Activated naive CD4-positive, alpha-beta T cell treated with Interleukin-2 at 50 U/mL for 16 hours (primary cell): ENCODE measurements at places on chromosomes 5 and 9.

- DNase-seq = no peak
Measured at GRCh38 chr5:78701795-78702410, 53.3 kb upstream of the LHFPL2 start.

GRCh38 chr5:39520232-39520572 is 95.4 kb upstream of the DAB2 start:
- DNase-seq = no peak

GRCh38 chr5:170486371-170486770 is 17.4 kb upstream of the KCNIP1 start:
- DNase-seq = no peak

GRCh38 chr9:125730168-125730567 is 17.0 kb upstream of the PBX3 start:
- no peak for DNase-seq

GRCh38 chr5:55159763-55160492 is at the start of gene GPX8:
Gene GPX8, plus strand, starts transcription at chr5:55160171. Its CDS starts 22 bp downstream, at chr5:55160193.
- DNase-seq = no peak

DNA sequence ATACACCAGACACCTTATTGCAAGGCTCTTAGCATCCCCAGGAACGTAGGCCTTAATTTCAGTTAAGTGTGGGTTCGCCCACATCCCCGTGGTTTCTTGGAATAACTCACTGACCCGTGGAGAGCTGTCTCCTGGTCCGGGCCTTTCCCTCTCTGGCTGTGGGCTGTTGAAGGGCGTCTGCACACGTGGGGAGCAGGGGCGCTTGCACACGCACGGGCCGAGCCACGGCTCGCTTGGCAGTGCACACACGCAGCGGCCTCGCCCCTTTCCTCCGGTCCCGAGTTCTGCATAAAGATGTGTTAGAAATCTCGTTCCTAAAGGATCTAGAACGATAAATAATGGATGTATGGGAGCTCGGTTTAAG is 141.9 kb downstream of the PBX3 start:
- DNase-seq = peak; percentile 3

DNA sequence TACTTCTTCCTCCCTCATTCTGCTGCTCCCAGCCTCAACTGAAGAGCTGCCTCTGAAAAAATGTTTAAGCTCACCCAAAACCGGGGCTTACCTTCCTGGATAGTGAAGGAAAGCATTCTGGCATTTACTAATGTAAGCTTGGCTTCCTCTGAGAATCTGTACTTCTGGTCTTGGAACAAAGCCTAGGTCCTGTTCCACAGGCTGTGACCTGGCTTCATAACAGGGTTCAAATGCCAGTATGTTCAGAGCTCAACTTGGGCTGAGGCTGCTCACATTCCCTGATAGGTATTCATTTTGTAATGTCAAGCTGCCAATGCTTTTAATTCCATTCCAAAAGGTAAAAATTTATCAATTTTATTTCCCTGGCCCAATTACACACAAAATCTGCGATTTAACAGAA is 411.7 kb upstream of the KCNN2 start:
- no peak for DNase-seq

DNA sequence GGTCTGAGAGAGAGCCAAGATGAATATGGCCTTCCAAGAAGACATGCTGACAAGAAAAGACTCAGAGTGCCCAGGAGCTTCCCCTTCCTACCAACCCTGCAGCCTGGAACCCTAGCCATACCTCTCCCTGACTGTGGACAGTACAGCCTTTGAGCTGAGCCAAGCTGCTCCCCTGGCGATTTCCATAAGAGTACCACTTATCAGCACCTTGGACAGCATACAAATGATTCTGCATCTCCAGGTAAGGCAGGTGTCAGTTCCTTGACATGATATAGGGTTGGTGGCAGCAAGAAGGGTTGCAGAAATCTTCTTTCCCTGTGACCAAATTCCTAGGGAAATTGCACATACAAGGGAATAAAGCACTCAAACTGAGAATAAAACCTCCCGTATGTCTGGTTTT is 58.3 kb downstream of the MFAP3 start:
- no peak for DNase-seq

- DNase-seq = no peak
Measured at GRCh38 chr5:126403876-126404275, 19.3 kb upstream of the GRAMD2B start.

GRCh38 chr5:175922192-175922885 is 45.8 kb downstream of the THOC3 start:
- DNase-seq = no peak

GRCh38 chr5:64299805-64300204 is 134.2 kb downstream of the RNF180 start:
- no peak for DNase-seq

DNA sequence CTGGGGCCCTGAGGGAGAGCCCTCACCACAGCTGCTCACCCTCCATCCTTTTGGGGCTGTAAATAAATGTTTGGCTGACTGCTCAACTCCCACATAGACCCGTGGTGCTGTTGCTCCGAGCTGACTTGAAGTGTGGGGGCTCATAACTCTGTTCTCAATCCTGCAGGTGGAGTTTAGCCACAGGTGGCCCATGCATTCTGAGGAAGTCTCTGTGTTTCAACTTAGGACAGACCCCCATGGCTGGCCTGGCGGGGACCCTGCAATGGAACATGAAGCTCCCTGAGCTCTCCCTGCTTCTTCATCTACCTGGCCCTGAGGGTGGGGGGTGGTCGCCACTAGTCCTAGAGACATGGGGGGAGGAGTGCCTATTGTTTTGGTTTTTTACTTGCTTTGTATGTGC is 19.7 kb downstream of the NDUFS6 start:
- DNase-seq = no peak

- no peak for DNase-seq
Measured at GRCh38 chr9:105608721-105609598, 51.0 kb downstream of the FKTN start.

GRCh38 chr9:31671011-31671410 is 713.4 kb upstream of the ACO1 start:
- no peak for DNase-seq

GRCh38 chr5:157030692-157031091 is 28.2 kb downstream of the HAVCR1 start:
- DNase-seq = no peak

DNA sequence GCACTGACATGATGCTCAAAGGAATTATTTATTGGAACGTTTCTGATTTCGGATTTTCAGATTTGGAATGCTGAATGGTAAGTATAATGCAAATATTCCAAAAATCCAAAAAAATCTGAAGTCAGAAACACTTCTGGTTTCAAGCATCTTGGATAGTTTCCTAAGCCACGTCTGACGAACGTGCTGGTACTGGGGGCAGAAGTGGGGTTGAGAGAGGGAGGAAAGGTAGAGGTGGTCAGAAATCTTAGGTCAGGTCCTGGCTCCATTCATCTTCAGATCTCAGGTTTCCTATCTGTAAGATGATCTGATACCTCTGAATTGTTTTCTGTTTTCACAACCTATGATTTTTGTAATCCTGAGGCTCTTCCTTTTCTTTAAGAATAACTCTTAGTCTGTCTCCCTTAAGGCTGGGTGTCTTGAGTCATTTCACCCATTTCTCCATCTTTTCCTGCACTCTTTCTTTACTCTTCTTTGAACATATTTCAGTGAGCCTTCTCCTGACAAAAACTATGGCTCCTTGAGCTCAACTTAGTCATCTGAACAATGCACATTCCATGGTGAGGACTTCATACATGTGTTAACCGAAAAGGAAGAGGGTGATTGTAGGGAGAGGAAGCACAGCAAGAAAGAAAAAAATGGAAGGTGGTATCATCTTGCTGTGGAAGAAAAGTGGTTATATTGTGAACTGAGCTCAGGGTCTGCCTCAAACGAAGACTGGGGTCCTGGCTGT is 3.3 kb downstream of the SGCD start:
- no peak for DNase-seq

- DNase-seq = no peak
Measured at GRCh38 chr5:114391321-114391720, 29.5 kb downstream of the KCNN2 start.

DNA sequence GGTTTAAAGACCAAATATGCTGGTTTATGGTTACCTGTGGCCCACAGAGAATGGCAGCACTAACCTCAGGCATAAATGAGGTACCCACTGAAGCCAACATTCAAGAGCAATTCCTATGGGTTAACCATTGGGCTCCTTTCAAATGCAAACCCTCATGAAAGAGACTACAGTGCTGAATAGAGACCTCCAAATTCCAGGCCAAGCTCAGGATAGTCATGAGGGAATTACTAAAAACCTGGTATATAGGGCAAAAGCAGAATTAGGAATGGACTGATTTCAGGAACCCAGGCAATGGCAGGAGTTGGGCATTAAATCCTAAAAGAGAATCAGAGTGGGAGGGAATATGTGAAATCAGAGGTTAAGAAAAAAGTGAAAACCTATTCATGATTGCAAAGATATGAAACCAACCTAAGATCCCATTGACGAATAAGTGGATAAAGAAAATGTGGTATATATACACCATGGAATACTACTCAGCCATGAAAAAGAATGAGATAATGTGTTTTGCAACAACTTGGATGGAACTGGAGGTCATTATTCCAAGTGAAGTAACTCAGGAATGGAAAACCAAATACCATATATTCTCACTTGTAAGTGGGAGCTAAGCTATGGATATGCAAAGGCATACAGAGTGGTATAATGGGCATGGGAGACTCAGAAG is 51.6 kb downstream of the PDCD1LG2 start:
- DNase-seq = no peak

DNA sequence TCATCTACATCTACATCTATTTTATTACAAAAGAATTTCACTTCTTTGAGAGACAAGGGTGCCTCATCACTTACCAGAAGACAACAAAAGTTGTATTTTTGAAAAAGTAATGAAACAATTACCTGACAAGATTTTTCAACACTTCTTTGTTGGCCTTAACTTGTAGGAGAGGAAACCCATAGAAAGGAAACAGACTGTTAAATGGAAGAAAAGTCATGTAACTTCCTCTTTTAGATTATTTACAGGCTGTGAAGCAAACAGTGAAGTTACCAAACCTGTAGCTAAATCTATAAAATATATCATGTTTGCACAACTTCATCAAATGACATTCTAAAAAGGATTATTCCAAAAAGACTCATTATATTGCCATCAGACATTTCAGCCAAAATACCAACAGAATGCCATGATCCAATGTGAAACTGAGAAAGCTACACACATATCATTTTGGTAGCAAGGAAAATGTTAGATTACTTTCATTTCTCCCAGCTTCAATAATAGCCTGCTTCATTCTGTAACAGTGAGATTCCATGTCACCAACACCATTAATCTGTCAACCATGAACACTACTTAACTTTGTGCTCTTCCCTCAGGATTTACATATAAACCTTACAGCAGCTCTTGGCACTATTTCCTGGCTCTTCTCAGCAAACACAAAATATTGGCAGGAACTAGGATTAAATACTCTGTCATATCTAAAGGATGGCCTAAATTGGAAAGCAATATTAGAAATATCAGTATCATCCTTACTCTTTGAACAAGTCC is 122.5 kb downstream of the MCTP1 start:
- DNase-seq = no peak

- DNase-seq = no peak
Measured at GRCh38 chr9:114169029-114169951, 14.0 kb downstream of the COL27A1 start.

DNA sequence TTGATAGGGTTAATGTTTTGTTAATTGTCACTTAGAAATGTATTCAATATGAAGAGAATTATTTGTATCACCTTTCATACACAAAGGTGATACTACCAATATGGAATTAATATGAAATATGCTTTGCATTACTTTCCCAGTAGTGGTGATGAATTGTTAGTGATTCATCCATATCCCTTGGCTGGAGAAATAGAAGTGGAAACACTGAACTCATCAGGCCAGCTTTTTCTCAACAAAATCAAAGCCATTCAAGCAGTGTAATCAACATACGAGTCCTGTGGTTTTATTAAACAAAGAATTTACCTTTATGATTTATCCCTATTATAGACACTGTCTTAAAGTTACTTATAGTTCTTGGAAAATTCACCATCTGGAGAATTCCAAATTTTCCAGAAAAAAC is 264.0 kb upstream of the MEF2C start:
- no peak for DNase-seq

- DNase-seq = no peak
Measured at GRCh38 chr5:163760498-163760897, 255.1 kb downstream of the MAT2B start.

DNA sequence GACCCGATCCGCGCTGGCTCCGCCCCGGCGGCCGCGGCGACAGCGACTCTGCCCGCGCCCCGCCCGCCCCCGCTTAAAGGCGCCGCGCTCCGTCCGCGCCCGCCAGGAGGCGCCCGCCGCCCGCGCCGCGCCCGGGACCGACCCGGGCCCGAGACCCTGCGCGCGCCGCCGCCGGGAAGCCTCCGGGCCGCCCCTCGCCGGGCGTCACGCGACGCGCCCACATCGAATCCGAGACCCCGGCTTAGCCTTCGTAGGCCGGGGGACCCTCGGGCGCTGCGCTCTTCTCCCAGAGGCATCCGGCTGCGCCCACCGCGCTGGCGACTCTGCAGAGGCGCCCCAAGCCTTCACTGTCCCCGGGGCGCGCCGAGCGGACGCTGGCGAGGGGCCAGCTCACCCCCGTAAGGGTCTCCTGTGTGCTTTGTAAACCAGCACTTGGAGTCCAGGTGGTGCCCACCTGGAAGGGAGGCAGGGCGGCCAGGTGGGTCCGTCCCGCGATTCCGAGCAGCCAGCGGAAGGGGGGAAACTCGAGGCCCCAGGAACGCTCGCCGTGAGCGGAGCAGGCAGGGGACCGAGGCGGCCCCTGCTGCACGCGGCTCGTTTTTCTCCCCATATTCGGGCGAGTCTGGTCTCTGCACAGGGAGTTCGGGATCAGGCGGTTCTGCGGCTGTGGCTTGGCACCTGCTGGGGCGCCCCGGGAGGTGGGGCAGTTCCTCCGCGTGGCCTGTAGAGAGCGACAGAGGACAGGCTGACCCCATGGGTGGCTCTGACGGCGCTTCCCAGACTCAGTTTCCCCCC is 423 bp upstream of the ABCA2 start:
- DNase-seq = peak; percentile 71

DNA sequence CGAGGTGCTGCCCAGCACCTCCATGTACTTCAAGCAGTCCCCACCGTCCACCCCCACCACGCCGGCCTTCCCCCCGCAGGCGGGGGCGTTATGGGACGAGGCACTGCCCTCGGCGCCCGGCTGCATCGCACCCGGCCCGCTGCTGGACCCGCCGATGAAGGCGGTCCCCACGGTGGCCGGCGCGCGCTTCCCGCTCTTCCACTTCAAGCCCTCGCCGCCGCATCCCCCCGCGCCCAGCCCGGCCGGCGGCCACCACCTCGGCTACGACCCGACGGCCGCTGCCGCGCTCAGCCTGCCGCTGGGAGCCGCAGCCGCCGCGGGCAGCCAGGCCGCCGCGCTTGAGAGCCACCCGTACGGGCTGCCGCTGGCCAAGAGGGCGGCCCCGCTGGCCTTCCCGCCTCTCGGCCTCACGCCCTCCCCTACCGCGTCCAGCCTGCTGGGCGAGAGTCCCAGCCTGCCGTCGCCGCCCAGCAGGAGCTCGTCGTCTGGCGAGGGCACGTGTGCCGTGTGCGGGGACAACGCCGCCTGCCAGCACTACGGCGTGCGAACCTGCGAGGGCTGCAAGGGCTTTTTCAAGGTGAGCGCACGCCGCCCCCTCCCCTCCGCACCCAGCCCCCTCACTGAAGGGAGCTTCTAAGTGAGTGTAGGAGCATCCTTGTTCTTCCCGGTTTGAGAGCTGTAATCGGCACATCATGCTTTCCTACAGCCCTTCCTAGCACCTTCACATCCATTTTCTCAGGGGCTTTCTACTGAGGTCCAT is 6.9 kb downstream of the NR4A3 start:
- no peak for DNase-seq
